M059J (cell line): ENCODE measurements at places on chromosomes 7 and 10.

- peak; percentile 70 for DNase-seq
Measured at GRCh38 chr10:78025685-78026364, 3.5 kb downstream of the POLR3A start.

DNA sequence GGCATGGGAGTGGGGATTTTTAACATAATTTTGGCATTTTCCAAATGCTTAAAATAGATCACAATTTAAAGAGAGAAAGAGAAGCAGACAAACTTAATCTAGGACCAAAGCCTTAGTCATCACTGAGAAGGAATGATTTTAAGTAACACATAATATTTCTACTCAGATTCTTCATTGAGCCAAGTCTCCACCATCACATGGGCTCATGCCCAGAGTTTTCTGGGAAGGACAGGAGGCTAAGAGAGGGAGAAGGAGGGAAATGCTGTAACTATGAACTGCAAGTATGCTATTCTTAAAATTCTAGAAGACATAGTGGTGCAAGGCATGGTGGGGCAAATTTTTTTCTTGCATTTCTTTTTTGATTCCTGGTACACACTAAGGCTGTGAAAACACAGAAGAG is 23.8 kb upstream of the UBE2D1 start:
- DNase-seq, result no peak

DNA sequence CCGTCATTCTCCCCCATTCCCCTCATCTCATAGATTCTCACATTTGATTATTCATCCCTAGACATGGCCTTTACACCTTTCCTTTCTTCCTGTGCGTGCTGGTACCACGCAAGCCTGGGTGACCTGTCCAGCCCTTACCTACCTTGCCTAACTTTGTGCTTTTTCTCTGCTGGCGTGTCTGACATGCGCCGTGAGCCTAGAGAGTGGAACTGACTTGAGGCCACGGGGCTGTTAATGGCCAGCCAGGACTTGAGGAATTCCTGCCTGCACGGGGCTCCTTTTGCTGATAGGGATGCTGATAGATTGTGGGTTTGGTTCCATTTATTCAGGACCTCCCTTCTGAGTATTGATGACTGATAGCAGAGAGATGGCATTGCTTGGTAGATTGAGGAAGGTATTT is 134.2 kb downstream of the DOCK1 start:
- no peak for DNase-seq

DNA sequence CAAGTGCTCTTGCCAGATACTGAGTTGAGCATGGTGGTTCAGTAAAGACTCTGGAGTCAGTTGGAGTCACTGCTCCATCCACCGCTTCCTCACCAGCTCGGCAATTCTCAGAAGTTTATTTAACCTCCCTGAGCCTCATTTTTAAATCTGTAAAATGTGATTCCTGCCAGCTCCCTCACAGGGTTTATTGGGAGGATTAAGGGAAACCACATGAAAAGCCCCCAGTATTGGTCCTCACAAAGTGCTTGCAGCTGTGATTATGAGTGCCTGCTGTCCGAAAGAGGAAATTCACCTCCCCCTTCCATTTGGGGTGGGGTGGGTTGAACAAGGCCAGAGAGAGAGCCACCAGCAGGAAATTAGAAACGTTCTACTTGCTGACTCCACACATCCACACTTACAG is 99.0 kb downstream of the AOAH start:
- DNase-seq, result peak; percentile 50

GRCh38 chr10:71700731-71701368 is 18.7 kb downstream of the C10orf105 start:
- DNase-seq, result no peak

- no peak for DNase-seq
Measured at GRCh38 chr7:130139193-130139960, 65.8 kb downstream of the TMEM209 start.

DNA sequence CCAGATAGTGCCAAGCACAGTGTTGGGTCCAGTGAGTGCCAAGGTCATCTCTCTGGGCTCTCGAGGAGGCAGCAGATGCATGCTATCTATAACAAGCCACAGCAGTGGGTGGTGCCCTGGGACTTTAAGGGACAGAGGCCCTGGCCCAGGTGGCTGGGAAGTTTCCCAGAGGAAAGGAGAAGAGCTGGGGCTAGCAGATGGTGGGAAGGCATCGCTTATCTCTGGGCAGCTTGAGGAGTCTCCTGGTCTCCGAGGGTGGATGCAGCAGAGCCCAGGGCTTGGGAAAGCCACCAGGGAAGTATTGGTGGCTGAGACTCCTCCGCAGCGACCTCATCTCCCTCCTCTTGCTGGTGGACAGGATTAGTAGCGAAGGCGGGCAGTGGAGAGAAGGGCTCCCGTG is 63.4 kb upstream of the LRRC4 start:
- no peak for DNase-seq

- no peak for DNase-seq
Measured at GRCh38 chr10:11895598-11895997, 72.4 kb downstream of the PROSER2 start.

DNA sequence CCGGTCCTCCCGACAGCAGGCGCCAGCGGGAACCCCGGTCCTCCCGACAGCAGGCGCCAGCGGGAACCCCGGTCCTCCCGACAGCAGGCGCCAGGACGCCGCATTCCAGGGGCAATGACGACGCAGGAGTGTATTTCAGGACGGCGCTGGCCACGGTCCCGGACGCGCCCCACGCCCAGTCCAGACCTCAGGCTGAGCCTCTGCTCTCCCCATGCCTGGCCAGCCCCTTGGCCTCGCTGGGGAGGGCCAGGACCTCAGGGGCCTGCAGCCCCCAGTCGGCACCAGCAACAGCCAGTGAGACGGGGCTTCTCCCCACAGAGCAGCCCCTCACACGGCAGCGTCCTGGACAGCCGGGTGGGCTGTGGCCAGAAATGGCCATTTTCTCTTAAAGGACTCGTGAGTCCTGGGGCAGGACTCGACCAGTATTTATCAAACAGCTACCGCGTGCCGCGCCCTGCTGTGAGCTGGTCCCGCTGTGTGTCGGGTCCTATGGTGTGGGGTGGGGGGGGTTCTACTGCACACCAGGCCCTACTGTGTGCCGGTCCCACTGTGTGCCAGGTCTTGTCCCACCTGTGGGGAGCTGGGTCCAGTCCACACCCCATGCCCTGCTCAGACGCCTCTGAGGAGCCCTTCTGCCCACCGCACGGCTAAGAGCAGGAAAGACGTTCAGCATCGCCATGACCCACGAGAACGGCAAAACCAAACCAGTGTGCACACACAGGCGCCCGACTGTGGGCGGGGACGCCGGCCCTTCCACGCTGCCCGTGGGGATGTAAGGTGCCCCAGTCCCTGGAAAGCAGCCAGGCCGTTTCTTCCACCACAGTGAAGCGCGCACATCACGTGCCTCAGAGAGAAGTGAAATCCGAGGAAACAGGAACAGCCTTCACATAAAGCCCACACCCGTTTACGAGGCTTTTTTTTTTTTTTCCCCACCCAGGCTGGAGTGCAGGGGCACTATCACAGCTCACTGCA is 33.3 kb downstream of the GET4 start:
- no peak for DNase-seq

DNA sequence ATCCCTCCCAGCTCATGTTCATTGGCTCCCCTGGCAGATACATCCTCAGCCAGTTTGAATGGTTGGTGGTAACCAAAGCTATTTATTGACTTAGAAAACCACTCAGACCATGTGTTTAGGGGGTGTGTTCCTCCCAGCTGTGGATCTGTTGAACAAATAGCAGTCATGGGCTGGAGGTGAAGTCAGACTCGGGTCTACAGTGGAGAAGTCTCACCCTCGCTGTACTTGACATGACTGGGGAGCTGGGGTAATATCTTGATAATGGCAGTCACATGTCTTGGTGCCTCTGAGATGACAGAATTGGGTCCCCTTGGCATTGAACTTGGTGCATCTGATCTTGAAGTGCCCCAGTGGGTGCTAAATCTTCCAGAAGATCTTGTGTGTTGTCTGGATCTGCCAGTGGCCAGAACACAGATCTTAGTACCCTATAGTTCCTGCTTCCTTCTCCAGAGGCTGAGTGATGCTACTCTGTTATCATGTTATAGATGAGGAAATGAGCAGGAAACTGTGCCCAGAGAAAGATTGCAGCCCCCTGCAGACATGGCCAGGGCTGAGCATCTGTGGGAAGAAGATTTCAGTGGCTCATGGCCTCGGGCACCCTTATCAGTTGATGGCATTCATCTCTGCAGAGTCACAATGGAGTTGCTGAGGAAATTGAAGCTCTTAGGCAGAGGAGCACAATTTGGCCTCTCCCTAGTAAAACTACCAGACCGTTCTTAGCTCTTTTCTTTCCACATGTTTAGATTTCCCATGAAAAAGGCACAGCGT is 50.4 kb downstream of the ADRA2A start:
- no peak for DNase-seq

- no peak for DNase-seq
Measured at GRCh38 chr7:25586513-25586912, 358.2 kb upstream of the NPVF start.

DNA sequence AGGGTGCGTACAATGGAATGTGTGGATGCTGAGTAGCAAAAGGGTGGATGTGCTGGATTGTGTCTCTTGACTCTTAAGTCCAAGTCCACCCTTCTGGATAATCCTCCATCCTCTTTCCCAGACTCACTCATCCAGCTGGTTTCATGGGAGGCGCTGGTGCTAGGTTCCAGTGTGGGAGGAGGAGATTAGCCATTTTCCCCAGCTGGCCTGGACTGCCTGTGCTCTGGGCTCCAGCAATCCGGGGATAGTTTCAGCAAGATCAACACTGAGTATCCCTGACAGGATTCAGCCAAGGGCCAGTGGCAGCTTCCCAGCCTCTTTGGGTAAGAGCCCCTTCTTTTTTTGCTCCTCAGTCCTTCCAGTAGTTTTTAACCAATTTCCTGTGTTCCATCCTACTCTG is 21.6 kb upstream of the TRIL start:
- DNase-seq, result no peak

- DNase-seq, result peak; percentile 80
Measured at GRCh38 chr10:3542185-3542611, 242.8 kb downstream of the KLF6 start.

DNA sequence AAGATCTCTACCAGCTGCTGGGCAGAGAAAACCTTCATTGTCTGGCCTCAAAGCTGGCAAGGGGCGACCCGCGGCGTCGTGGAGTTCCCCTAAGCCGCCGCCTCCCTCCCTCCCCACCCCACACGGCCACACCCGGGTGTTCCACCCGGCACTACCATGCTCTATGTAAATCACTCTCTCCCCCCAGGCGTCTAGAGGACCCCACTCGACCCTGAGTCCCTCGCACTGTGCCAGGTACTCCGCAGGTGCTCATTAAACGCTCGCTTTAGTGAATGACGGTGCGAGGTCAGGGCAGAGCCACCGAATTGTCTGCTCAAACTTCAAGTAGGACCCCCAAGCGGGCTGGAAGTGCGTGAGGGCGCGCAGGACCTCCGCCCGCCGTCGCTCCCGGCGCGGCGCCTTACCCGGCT is 628 bp downstream of the PARP12 start:
- peak; percentile 38 for DNase-seq

- DNase-seq, result no peak
Measured at GRCh38 chr10:31871266-31872065, 57.2 kb downstream of the ARHGAP12 start.

DNA sequence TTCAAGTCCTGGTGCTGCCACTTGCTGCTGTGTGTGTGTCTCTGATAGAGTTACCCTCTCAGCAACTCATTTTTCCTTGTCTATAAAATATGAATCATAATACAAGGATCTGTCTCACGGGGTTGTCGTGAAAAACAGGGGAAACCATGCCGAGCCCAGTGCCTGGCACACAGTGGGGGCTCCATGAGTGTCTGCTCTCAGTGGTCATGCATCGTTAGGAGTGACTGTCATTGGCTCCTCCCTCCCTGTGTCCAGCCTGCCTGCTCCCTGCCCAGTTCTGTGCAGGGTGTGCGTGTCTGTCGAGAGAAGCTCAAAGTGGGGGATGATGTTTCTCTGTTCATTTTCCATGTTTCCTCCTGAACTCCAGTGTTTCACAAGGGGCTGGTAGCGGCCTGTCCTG is 83.6 kb upstream of the LRRC4 start:
- no peak for DNase-seq

DNA sequence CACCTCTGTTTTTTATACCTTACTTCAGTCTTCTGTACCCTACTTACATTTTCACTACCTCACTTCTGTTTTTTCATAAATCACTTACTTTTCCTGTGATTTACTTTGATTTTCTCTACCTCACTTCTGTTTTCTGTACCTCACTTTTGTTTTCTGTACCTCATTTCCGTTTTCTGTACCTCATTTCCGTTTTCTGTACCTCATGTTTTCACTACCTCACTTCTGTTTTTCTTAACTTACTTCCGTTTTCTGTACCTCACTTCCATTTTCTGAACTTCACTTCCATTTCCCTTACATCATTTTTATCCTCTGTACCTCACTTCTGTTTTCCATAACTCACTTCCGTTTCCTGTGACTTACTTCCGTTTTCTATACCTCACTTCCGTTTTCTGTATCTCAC is 492.0 kb upstream of the AKR1E2 start:
- DNase-seq, result no peak

DNA sequence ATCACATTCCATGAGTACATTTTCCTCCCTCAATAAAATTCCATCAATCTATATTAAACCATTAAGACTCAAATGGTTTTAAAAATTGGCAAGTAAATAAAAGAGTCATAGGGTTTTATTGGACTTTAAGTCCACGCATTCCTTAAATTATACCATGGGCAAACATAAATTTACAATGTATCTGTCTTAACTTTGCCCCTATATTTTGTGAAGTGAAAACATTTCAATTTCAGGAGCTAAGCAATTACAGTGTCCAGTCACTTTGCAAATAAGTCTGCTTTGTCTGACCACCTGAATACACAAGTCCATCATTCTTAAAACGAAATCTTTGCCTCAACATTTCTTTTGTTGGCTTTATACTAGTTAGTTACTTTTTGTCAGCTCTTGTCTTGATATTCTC is 197.5 kb upstream of the SEMA3D start:
- DNase-seq, result no peak

- DNase-seq, result no peak
Measured at GRCh38 chr10:32957341-32958084, 517 bp downstream of the ITGB1 start.
